ENCODE measurements at places on chromosomes 6 and 20.
A peak's percentile ranks its signal among the peaks of the same experiment; 100 is the strongest.

DNA sequence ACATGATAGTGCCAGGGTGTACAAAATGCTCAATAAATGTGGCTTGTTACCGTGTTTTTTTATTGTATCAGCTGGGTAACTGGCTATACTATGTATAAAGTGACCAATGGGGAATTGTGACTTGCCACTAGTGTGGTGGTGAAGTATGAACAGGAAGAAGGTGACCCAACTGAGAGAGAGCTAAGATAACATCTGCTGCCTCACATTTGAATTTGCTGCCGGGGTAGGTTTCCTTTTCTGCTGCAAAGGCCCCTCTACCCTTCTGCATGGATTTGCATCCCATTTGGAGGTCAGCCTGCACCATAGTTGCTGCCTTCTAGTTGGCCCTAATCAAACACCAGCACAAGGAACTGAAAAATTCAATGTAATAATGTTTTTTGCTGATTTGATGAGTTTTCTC is 24.1 kb downstream of the IL17A start:
- no peak for DNase-seq

- peak; percentile 15 for DNase-seq
Observed at GRCh38 chr6:152552616-152553209, 84.4 kb downstream of the SYNE1 start.

DNA sequence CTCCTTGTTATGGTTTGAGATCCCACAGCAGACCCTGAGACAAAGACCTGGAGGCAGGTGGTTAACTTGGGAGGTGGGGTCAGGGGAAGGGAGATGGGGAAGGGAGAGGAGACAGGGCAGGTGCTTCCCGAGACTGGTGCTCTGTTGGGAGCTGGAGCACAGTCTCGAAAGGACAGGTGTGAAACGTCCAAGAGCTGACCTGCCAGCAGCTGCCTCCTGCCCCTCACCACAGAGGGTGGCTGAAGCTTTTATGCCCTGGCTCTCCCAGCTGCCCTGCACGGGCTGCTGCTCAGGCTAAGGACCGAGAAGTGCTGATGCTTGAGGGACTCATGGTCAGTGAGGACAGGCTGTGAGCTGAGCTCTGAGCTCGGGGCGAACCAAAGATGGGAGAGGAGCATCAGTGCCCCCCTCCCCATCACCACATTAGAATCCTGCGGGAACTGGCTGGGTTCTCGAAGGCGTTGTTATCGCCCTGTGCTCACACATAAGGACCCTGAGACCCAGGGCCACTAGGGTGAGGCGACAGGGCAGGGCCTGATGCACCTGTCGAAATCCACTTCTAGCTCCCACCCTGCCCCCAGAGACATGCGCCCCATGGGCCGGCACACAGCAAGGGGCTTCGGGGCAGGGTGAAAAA is 25.3 kb upstream of the CD93 start:
- DNase-seq = no peak

- DNase-seq = no peak
Observed at GRCh38 chr6:113960795-113961194, 10.2 kb downstream of the HDAC2 start.

GRCh38 chr6:78487401-78487800 is 379.9 kb upstream of the IRAK1BP1 start:
- DNase-seq = no peak

DNA sequence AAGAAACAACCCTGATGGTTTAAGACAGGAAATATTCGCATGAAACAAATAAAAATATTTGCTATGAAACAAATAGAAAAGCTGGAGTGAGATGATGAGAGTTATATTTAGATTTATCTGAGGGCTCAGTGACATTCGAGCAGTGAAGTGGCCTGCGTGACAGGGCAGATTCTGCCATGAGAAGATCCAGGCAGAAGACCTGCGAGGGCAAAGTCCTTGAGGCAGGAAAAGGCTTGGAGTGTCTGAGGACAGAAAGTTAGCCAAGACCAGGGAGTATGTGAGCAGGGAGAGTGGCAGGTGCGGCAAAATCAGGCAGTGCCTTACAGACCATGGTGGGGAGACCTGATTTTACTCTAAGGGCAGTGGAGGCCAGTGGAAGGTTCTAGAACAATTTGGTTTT is 66.9 kb upstream of the RIN2 start:
- DNase-seq = no peak

DNA sequence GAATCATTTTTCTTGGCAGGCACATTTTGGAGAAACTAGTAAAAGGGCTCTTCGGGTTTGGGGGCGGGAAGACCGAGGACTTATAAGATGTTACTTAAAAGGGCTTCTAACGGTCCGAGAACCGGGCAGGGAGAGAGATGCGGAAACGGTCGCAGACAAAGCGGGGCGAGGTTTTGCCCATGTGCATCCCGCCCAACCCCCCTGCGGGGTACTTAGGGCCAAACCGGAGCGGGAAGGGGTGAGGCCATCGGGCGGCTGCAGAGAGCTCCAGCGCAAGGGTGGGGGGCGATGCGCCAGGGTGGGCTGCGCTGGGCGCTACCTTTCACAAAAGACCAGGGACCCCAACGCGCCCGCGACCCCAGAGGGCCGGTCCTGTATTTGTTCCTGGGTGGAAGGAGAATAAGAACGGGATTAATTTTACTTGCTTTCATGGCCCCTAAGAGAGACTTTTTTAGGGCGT is 616 bp downstream of the TUBB start:
- DNase-seq = peak; percentile 75

- DNase-seq = no peak
Observed at GRCh38 chr20:25637247-25637646, 13.4 kb upstream of the NANP start.

- no peak for DNase-seq
Observed at GRCh38 chr6:54264581-54265272, 43.5 kb upstream of the TINAG start.
